ENCODE measurements at places on chromosomes 3 and 15. TPM values are rescaled to one million over a fixed set of nuclear protein-coding genes. Genes with fewer than 3 reads are reported as not detected.

Gene ZIC4
- total RNA-seq, result not detected

DNA sequence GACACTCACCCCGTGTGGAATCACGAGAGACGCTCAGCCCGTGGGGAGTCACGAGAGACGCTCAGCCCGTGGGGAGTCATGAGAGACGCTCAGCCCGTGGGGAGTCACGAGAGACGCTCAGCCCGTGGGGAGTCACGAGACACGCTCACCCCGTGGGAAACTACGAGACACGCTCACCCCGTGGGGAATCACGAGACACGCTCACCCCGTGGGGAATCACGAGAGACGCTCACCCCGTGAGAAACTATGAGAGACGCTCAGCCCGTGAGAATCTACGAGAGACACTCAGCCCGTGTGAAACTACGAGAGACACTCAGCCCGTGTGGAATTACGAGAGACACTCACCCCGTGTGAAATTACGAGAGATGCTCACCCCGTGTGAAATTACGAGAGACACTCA, 49.8 kb downstream of the ADAMTS17 start:
- H3K27me3 ChIP-seq, result no peaks in the 10 kb centered on the region
- no peak for DNase-seq
- H3K4me3 ChIP-seq, result no peak overlapping the region
- no peaks in the 10 kb centered on the region for H3K36me3 ChIP-seq

DNA sequence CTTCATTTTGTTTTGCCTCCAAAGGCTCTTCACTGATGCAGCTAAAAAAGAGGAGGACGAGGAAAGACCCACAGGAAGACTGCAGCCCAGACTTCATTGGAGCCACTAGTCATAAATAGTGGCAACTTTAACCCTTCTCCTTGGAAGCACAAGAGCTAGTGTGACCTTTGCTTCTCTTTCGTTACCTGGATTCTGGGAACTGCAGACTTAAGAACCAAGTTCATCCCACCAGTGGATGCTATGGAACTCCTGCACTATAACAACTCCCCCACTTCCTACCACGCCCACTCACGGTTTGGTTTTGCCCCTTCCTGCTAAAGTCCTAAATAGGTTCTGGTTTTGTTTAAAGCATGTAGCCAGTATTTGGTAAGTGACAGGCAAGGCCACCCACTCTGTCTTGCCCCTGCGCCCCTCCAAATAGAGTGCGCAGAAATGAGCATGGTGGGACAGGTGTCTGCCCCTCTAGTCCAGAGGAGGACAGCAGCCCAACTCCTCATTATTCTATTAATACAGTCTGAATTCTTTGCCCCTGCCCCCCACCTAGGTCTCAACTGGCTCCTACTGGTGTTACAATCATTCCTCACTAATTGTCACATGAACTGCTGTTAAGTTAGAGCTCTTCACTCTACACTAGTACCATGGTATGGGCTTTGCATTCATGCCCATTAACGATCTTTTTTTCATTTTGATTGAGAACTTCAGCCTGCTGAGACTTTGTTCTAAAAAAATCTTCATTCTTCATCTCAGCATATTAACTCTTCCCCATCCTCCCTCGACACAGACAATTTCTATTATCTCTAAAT, 504.6 kb downstream of the FOXP1 start:
- H3K4me1 ChIP-seq, result no peaks in the 10 kb centered on the region
- H3K27ac ChIP-seq, result no peak overlapping the region
- DNase-seq, result no peak
- no peaks in the 10 kb centered on the region for H3K27me3 ChIP-seq
- H3K4me3 ChIP-seq, result no peak overlapping the region

- no peak overlapping the region for H3K27ac ChIP-seq
- no peak for DNase-seq
- peaks cover 15% of the 10 kb centered on the region for H3K36me3 ChIP-seq
- H3K4me3 ChIP-seq, result no peak overlapping the region
- no peaks in the 10 kb centered on the region for H3K4me1 ChIP-seq
Measured at GRCh38 chr3:197132916-197133530, 103.4 kb upstream of the MELTF start.
